ENCODE measurements at places on chromosomes 12 and 14.

DNA sequence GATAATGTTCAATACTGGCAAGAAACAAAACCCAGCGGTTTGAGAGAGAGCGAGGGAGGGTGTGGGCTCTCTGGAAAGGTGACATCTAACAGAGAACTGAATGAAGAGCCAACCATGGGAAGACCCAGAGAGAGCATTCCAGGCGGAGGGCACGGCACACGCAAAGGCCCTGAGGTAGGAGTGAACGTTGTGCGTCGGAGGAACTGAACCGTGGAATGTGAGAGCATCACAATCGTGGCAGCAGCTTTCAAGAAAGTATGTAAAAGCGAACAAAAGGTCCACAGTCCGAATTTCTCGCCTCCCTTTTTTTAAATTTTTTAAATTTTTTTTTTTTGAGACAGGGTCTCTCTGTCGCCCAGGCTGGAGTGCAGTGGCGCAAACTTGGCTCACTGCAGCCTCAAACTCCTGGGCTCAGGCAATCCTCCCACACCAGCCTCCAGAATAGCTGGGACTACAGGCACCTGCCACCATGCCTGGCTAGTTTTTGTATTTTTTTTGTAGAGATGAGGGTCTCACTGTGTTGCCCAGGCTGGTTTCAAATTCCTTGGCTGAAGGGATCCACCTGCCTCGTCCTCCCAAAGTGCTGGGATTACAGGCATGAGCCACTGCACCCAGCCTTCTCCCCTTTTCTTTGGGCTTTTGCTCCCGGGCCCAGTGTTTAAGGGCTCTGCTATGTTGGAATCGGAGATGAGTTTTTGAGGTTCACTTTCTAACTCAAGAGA lies 15.3 kb upstream of the SCARB1 start:
- no peak for DNase-seq

DNA sequence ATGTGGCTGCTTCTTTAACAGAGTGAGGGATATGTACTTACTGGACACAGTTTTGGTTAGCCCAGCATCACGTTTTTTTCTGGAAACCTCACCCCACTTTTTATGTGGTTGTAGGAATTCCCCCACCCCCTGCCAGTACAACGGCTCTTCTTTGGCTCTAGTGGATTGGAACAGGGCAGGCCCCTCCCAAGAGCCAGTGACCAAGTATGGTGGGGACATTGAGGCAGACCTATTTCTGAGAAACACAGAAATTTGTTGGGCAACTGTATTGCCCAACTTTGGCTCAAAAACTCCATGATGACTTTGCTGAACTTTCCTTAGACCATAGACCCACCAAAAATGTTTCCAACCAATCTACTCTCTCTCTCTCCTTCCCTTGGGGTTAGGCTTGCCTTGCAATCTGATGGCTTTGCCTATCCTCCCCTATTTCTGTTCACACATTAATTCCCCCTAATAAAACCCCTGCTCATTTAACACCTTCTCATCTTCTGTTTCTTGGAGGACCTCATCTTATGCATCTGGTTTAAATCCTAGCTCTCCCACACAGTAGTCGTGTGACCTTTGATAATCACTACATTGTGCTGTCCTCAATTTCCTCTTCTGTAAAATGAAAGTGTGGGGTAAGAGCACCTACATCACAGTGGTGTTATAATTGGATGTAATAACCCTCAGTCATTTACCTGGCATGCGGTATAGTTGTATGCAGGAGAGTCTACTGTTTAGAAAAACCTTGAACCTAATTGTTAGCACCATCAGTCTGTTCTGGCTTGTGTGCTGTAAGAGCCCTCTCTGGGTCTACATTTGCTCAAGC lies 71.7 kb downstream of the IGF1 start:
- no peak for DNase-seq

- no peak for DNase-seq
Measured at GRCh38 chr12:94157181-94157580, 8.8 kb downstream of the PLXNC1 start.

DNA sequence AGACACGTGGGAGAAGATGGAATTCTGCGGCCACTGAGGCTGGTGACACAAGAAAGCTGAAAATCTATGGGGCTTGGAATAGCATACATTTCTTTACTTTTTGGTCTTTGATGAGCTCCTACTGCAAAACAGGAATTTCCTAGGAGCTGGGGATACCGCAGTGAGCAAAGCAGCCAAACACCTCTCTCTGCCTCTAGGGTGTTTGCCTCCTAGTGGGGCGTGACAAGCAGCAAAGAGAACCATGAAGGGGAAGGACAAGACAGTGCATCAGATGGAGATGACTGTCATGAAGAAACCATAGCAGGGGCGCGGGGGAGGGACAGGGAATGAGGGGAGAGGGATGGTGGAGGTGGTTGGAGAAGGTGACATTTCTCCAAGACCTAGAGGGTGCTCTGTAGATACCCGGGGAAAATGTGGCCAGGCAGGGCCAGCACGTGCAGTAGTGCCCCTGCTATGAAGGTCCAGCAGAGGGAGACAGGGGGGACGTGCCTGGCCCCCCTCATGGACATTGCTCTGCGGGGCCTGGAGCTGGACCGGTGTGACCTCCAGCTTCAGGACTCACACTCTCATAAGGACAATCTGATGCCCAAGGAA lies 58.6 kb downstream of the SERPINA3 start:
- DNase-seq: no peak

DNA sequence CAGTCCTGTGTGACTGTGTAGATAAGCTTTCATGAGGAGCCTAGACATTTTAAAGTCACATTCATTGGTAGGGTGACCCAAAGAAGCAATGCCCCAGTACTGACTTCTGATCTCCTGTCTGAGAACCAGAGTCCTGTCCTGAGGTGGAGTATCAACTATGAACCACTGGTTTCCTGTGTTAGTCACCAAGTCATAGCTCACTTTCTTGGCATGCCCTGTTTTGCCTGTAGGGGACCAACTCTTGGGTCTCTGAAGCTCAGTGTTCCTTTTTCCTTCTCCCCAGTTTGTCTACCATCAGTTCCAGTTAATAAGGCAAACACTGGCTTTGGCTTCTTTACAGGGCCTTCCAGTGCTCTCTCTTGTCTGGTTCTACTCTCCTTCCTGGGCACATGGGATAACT lies 97.4 kb downstream of the C12orf75 start:
- no peak for DNase-seq

DNA sequence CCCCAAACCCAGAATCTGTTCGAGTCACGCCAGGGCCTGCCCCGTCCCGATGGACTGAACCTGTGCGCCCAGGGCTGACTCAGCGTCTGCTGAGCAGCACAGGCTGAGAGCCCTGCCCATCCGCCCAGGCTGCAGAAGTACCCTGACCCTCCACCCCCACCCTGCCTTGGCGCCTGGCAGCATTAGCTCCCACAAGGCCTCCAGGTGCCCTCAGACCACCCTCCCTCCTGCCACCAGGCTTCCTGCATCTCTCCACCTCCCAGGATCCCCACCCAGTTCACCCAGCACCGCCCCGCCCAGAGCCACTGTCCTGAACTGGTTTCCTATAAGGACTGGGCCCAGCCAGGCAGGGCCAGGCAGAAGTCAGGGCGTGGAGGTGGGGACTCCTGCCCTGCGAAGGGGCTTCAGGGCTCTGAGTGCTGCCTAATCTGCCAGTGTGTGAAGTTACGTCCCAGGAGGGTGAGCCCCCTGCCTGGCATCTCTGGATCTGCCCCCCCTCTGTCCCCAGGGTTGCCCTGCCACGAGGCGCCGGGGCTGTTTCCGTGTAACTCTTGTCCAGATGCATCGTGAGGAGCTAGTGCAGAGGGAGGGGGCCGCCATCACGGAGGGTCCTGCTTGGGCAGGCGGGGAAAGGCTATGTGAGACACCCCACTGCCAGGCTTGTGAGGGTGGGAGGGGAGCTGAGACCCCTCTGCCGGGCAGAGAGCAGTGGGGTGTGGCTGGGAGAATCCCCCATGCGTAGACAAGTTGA lies 9.1 kb downstream of the ADSS1 start:
- DNase-seq: no peak

GRCh38 chr12:109545826-109546225 lies 27.5 kb downstream of the MMAB start:
- DNase-seq: no peak

DNA sequence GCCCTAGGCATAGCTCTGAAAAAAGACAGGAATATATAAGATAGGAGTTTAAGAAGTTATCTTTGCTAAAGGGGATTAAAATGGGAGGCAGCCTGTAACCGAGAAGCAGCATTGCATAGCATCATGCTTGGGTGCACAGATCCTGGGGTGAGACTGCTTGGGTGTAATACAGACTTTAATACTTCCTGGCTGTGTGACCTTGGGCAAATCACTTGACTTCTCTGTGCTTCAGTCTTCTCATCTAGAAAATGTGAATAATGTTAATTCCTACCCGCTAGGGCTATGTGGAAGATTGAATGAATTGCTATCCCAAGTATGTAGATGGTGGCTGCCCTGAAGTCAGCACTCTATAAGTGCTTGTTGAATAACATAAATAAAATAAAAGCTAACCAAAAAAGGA lies 204.5 kb downstream of the TMEM132C start:
- DNase-seq: no peak

DNA sequence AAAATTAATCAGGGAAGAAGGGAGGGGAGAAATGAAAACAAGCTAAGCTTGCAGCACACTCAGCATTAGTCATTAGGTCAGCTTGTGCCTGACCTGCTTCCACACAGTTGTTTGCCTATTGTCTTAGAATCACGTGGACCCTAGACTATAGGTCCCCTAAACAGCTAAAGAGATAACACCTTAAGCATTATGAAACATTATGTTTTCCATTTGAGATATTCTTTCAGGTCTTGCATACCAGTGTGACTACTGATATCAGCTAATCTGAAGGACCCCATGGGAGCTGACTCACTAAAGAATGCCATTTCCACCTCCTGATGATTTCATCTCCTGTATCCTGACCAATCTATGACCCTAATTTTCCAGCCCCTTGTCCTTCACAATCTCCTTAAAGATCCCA lies 154.1 kb upstream of the FUT8 start:
- DNase-seq: no peak

GRCh38 chr12:3003357-3003992 lies 44.3 kb downstream of the TEAD4 start:
- DNase-seq: no peak

DNA sequence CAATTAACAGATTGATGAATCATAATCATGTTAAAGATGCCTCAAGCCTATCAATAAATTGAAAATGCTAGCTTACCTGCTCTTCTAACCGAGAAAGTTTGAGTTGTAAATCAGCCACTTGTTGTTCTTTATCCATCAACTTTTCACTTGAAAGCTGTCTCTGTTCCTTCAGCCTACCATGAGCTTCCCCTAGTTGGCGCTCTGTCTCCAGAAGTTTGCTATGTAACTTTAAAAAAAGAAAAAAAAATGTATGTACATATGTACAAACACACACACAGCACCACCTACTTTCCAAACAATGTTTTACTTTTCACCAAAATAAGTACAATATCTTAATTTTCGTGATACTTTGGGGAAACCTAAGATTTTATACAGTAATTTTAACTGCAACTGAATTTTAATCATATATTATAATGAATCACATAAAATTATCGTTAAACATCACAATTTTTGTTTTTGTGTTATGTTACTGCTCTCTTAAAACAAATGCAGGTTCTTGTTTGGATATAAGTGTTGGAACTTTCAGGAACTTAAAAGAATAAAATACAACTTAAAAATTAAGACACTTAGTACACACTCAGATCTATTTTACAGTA lies 101.2 kb downstream of the EEA1 start:
- DNase-seq: no peak

- no peak for DNase-seq
Measured at GRCh38 chr12:47350062-47350408, 270.3 kb upstream of the AMIGO2 start.

GRCh38 chr14:103391048-103391447 lies 5.8 kb downstream of the MARK3 start:
- DNase-seq: no peak

DNA sequence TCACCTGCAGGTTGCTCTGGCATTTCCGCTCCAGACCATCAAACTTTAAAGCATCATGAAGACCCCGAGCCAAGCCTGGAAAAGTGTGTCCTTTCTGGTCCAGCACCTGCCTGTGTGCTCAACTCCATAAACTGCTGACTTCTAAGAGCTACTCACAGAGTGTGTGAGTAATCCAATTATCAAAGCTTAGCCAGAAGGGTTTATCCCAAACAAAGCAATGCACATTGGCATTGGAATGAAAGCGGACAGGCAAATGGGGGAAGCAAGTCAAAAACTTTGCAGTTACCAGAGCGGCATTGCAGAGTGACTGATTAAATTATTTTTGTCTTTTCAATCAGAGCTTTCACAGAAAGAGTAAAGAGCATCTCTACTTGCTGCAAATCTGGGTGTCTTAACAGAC lies 1262.4 kb upstream of the SEL1L start:
- DNase-seq: no peak

DNA sequence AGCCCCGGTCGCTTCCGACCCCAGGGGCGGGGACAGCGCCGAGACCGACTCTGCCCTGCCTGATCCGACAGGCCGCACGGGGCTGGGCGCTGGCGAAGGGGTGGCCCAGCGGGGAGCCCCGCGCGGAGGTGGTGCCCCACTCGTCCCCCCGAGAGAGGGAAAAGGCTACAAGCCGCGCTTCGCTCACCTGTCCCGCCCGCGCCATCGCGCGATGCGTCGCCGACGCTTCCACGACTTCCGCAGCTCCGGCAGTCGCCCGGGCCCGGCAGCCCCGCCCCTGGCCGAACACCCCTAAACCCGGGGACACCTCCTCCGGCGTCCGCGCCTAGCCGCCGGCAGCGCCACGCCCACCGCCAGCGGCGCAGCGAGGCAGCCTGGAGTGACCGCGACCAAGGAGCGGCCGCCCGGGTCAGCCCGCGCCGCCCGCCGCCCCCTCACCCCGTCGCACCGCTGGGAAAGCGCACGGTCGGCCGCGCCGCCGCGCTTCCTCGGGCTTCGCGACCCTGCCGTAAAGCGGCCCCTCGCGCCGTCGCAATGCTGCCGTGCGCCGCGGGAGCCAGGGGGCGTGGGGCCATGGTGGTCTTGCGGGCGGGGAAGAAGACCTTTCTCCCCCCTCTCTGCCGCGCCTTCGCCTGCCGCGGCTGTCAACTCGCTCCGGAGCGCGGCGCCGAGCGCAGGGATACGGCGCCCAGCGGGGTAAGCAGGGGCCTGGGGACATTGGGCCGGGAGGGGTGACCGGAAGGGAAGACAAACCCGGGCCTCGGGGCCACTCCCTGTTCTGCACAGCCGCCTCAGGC lies at the start of the genes BAG5 and COA8:
TSS of gene BAG5 (minus strand) at position 229 of the 797 bp plus-strand sequence. CDS start 1,493 bp downstream, outside the sequence.
TSS of gene COA8 (plus strand) at position 532 of the 797 bp plus-strand sequence. CDS start at position 574, 42 bp downstream.
- DNase-seq: peak; percentile 76

DNA sequence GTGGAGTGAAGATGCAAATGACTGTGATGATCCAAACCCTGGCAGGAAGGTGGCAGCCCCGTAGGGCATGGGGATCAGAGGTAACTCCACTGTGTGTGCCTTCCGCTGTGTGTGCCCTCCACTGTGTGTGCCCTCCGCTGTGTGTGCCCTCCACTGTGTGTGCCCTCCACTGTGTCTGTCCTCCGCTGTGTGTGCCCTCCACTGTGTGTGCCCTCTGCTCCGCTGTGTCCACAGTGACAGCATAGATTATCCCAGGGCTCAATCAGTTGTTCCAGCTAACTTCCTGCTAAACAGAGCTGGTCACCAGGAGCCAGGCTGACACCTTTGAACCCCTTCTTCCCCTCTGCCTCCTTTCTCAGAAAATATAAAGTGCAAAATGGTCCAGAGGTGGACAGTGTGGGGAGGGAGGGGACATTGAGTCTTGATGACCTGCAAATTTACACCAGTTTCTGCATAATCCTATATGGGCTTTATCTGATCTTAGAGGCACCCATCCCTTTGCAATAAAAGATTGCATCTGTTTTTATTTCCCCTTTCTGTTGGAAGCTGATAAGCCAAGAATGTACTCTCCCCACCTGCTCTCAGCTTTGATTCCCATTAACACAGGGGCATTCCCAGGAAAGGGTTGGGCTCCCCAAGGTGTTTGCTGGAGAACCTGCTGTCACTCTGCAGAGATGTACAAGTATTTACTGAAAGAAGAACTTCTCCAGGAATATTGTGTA lies 21.6 kb upstream of the HNF1A start:
- DNase-seq: no peak

All from activated T-helper 1 cell treated with Interleukin-2 at 50 U/mL for 16 hours (primary cell).